ENCODE measurements at places on chromosomes 4 and X.
A peak's percentile ranks its signal among the peaks of the same experiment; 100 is the strongest.

DNA sequence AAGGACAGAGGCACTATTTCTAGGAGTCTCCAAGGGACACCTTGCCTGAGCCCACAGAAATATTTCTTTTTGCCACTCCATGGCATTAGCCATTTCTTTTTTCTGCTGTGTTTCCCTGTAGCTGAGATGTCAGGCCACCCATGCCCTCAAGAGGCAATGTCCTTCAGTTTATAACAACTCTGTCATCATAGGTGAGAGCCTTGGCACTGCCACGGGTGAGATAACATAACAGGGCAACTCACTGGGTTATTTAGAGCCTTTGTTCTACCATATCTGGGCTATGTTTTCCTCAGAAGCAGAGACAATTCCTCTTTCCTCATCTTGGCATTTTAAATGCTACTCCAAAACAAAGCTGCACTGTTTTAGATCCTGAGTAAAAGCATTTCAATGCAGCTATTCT, 99.9 kb upstream of the MAOA start:
- no peak for DNase-seq

- DNase-seq, result no peak
Measured at GRCh38 chrX:115413246-115413878, 123.8 kb downstream of the LUZP4 start.

DNA sequence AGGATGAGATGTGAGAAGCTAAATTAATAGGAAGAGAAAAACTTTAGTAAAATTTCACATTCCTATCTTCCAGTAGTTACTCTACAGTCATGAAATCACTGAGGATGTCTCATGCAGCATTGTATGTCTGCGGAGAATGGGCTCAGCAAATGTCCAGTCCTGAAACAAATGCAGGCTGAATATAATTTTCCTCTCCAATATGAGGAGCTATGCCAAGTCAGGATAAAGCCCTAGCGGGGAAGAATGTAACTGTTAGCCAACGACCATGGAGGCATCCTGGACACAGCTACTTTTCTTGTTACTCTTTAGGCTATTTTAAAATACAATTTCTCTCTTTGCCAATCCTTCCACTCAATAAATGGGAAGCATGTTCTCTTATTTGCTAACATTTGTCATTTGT, 127.7 kb downstream of the PRKX start:
- DNase-seq, result no peak

DNA sequence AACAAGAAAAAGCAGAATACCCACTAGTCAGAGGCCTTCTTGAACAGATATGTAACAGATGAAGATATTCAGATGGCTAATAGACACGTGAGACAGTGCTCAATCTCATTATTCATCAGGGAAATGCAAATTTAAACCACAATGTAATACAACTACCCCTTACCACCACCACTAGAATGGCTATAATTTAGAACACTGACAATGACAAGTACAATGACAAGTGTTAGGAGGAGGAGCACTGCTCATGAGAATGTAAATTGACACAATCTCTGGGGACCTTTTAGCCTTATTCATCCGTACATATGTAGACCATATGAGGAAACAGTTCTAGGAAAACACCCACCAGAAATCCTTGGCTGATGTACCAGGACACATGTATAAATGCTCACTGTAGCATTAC, 13.1 kb downstream of the ZNF81 start:
- DNase-seq, result no peak

GRCh38 chr4:118783887-118784286, 52.0 kb downstream of the SEC24D start:
- DNase-seq, result no peak

- no peak for DNase-seq
Measured at GRCh38 chr4:28310926-28311325, 1450.3 kb downstream of the STIM2 start.

DNA sequence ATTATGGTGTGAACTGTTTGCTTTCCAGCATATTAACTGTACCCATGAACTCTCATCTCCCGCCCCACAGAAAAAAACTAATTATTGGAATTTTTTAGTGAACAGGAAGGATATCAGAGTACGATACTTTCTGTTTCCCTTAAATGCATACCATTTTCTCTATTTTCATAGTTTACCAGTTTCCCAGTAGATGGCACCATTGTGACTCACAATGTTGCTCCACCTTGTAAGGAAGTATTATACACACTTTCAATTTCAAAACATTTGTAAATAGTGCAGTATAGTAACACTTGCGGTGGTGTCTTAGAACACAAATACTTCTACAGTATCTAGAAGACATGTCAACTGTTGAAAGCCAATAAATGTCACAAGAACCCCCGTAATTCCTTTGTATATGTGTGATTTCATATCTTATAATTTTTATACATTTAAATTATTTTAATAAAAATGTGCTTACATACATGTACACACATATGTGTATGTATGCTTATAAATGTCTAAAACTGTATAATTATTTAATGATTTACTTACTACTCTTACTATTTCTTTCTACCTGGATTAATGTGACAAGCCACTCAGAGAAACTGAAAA, 167.3 kb downstream of the SLIT2 start:
- DNase-seq, result peak; percentile 38

DNA sequence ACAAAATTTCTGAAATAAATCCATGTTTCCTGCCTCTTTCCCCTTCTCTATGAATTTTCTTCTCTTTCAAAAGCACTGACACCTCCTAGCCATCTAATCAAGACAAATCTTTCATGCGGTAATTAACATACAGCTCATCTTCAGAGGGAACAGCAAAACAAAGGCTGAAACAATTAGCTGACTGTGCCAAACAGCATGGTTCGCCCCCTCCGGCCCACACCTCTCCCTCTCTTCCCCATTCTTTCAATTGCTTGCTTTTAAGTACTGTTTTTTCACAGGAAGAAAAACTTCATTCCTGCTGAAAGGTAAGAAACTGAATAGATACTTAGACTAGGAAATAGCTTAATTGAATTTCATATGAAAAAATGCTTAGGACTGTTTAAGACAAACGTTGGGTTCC, 291.1 kb upstream of the NOCT start:
- DNase-seq, result no peak

DNA sequence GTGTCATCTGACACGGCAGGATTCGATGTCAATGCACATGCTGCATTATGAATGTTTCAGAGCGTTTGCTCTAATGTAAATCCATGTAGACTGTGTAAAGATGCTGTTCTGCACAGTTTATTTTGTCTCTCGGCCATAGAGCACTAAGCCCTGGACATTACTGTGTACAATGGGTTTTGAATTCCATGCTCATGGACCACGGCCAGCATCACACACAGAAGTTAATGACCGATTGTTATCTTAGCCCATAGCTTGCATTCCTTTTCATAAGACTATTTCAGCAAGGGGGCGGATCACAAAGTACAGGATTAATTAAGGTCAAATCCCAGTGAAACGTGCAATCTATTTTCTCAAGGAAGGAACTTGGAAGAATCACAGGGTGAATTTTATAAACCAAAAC, 286.1 kb upstream of the TENM3 start:
- DNase-seq, result peak; percentile 92

GRCh38 chr4:150514709-150515108, 67.2 kb upstream of the MAB21L2 start:
- no peak for DNase-seq

DNA sequence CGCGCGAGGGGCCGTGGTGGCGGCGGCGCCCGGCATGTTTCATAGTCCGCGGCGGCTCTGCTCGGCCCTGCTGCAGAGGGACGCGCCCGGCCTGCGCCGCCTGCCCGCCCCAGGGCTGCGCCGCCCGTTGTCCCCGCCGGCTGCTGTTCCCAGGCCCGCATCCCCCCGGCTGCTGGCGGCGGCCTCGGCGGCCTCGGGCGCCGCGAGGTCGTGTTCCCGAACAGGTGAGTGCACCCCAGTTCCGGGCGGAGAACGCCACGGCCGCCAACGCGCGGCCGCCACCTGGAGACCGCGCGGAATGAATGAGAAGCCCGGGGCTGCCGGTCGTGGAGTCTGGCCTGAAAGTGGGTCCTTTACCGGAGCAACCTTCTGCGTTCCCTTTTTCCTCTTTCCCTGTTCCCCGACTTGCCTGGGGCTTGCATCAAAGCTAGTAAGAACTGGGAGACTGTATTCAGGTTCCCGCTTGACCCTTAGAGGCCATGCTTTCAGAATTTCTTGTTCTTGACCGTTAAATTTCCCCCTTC, 429 bp downstream of the NOCT start:
- DNase-seq, result no peak

DNA sequence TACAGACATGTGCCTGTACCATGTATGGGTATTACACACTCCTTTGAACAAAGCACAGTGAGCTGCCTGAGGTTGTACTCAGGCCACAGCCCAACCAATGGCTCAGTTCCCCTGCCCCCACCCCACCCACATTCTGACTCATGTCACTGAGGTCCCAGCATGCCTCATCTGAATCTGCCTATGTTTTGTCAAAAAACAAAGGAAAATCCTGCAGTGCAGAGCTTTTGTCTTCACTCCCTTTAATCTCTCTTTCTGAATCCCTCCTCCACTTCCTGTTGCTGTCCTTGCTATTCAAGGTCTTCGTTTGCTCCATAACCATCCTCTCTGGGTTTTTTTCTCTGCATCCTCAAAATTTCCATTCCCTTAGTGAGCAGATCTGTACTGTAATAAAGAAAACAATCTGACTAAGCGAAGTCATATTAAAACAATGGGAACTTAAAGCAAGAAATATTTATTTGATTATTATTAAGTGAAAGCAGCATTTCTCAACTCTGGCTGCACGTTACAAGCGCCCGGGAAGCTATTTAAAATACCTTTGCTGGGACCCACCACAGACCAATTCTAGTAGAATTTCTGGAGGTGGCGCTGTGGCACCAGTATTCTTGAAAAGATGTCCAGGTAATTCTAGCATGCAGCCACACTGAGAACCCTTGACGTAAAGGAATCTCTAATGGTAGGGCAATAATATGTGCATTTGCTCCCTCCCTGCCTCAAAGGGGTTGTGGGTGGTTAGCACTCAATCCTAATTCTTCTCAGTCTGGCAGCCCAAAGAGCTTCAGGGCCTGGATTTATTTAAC, 8.7 kb downstream of the GUCY2F start:
- DNase-seq, result no peak

- no peak for DNase-seq
Measured at GRCh38 chrX:42976746-42977366, 198.9 kb upstream of the PPP1R2C start.

GRCh38 chrX:54715621-54716020, 82.4 kb downstream of the ITIH6 start:
- no peak for DNase-seq

DNA sequence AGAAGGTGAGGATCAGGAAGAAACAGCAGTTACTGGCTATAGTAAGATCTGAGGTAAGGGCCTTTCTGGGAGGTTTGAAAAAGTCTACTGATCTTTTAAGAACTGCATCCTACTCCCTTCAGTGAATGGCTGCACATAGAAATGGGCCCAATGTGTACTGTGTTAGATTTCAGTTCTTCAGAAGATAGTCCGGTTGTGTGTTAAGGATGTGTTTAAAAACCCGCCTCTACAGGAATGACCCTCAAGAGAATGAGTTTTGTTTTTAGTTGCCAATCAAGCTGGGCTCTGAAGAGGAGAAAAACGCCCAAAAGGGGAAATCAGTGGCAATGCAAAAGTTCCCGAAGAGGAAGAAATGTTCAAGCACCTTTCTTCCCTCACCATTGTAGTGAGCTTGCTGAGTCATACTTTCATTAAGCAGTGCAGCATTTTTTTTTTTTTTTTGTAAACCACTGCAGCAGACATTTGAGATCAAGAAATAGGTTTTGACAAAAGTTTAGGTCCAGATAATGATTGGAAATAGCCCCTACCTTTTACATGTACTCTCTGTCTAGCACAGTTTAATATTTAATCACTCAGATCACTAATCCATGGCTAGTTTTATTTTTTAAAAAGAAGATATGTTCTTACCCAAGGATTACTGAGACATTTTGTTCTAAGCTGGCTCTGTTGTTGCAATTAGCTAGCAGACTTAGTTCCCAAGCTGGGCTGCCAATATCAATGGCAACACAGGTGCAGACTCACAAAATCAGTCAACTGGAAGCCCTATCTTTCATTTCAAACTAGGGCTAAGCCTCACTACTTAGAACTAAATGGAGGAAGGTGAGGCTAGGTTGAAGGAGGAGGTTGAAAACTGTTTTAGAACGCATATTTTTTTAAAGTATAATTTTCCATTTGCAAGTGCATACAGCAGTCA, 7.0 kb upstream of the TRPC5OS start:
- DNase-seq, result no peak

- no peak for DNase-seq
Measured at GRCh38 chrX:153598541-153599191, at the start of gene CCNQ. Gene CCNQ, minus strand, starts transcription at chrX:153599139. Its CDS starts 66 bp downstream, at chrX:153599073.

DNA sequence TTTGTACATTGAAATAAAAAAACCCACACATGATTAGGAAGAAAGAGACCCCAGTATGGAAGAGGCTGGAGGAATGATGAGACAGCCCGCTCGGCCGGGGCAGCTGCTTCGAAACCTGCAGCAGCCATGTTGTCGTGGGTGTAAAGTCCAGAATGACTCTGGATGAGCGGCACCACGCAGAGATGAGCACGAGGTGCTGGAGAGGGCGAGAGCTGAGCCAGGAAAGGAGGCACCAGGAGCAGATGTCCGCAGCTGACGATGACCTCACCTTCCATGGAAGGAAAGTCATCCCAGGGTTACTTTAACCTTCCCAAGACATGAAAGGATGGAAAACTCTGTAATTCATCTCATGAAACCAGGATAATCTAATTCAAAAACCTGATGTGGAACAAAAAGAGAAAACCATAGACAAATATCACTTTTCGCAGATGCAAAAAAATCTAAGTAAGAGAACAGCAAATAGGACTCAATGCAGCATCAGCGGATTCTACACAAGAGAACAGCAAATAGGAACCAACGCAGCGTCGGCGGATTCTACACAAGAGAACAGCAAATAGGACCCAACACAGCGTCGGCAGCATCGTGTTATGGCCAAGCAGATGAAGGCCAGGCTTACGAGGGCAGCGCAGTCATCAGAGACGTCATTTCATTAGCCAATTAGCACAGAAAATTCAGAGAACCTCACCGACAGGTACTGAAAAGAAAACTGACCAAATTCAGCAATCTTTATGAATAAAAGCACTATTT, 25.9 kb upstream of the SPON2 start:
- DNase-seq, result no peak

GRCh38 chr4:79467246-79467932, 59.4 kb upstream of the GK2 start:
- peak; percentile 33 for DNase-seq

DNA sequence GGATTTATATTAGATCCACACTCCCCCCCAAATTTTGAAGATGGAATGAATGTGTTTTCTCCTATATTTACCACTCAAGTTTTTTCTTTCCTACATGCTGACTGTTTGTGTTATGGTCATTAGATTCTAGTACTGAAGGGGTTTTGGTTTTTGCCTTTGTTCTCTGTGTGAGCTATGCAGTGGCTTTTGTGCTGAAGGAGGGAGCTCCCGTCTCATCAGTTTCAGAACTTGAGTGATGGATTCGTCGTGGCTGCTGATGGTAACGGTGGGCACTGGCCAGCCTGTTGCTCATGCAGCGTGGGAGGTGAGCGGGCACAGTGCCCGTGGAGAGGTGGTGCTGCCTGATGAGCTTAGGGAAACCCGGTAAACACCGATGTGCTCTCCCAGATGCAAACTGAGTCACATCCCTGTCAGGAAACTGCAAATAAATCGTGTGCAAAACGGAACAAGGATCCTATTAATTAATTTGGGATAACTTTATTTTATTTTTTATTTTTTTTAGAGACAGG, 101.5 kb downstream of the SORBS2 start:
- DNase-seq, result no peak

GRCh38 chrX:33133320-33133719, 78.0 kb downstream of the DMD start:
- no peak for DNase-seq
